ENCODE measurements at places on chromosomes 11 and 22.

DNA sequence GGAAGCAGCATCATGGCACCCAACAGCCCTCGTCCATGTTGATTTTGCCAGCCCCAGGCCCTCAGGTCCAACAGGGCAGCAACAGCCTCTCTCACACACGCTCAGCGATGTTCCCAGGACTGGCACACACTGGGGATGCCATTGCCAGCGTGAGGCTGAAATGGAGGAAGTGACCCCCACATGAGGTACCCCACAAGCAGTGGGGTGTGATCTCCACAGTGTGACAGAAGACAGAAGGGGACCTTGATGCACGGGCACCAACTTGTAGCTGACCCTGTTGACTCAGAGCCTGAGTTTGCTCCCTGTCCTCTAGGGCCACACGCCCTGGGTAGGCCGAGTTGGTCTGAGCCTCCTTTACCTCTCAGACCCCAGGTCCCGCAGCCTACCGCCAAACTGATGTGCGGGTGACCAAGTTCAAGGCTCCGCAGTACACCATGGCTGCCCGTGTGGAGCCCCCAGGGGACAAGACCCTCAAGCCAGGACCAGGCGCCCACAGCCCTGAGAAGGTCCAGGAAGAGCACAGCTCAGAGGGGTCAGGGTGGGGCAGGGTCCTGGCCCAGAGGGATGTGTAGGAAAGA is 6.2 kb downstream of the SCGB1C1 start:
- no peak for DNase-seq

GRCh38 chr11:80054582-80055165 is 613.8 kb upstream of the TENM4 start:
- DNase-seq, result no peak

DNA sequence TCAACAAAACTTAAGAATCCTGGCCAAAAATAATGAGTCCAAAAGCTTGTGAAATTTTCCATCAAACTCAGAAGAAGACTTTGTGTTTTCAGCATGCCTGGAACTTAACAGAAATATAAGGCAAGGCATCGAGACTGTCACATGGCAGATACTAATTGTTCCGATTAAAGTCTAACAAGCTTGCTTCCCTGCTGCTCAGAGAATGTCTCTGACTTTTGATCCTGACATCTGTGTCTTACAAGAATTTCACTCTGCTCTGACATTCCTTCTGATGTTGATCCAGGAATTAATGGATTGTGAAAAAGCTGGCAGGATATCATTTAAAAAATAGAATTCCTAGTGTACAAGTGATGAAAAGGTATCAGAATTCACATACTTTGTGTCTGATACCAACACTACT is 170.2 kb downstream of the DCDC1 start:
- no peak for DNase-seq

DNA sequence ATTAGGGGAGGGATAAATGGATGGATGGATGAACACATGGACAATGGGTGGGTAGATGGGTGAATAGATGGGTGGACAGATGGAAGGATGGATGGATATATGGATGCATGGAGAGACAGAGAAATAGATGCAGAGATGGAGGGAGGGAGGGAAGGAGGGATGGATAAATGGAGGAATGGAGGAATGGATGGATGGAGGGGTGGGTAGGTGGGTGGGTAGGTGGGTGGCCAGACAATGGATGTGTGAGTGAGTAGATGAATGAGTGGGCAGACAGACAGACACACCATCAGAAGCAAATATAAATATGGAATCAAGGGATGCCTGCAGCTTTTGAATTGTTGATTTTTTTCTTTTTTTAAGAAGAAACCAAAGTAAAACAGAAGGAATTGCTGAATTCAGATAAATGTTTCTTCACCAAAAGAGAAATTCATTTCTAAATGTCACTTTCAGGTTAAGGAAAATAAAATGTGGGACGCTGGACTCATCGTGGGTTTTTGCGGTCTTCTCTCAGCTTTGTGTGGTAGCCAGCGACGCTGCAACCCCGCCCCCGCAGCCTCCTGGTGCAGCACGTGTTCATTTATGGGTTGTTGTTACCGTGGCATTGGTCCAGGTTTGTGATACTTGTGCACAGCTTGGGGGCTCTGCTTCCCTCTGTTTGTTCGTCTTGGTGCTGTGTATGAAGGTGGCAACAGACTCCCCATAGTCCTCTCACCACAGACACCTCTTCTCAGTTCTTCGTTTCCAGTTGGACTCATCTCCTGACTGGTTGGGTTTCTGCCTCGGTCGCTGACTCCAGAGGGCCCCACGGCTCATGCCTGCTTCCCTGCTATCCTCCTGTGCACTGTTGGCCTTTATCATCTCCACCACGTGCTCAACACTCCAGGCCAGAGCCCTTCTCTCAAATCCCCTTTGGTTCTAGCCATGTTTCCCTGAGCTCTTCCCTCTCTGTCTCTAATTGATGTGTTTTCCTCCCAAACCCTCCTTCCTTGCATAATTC is 76.4 kb downstream of the CDKN1C start:
- no peak for DNase-seq

- no peak for DNase-seq
Measured at GRCh38 chr11:35511666-35512065, 13.8 kb downstream of the PAMR1 start.

DNA sequence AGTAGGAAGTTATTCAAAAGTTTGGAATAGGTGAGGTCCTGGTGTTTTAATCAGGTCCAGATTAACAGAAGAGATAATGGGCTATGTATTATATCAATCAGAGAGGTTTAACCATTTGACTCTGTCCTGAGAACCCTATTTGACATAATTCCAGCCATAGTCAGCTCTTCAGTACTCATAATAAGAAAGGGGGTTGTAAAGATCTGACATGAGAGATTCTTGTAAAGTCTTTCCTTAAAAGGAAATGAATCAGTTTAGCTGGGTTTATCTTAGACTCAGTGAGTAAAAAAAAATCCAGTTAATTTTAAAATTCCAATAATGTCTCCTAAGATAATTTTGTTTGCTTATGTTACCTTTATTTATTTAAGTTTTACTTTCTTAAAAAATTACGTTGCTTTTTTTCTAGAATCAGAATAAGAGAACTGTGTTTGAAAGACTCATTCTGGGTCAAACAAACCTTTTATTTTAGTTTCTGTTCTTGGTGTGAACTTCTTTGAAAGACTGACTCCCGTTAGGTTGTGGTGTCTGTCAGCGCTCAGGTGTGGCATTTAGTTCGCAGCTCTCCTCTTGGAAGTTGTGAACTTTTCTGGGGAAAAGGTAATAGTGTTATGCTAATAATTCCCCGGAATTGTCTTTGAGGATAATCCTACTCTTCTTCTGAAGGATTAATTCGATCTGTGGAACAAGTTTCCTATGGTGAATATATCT is 20.5 kb downstream of the NUCB2 start:
- no peak for DNase-seq

GRCh38 chr11:95703049-95703448 is 86.5 kb downstream of the FAM76B start:
- DNase-seq, result no peak

- DNase-seq, result no peak
Measured at GRCh38 chr11:12505183-12505582, 127.8 kb downstream of the PARVA start.

GRCh38 chr11:58289266-58289665 is 21.2 kb upstream of the OR10W1 start:
- DNase-seq, result no peak

- no peak for DNase-seq
Measured at GRCh38 chr22:25659413-25659812, 82.6 kb upstream of the MYO18B start.

DNA sequence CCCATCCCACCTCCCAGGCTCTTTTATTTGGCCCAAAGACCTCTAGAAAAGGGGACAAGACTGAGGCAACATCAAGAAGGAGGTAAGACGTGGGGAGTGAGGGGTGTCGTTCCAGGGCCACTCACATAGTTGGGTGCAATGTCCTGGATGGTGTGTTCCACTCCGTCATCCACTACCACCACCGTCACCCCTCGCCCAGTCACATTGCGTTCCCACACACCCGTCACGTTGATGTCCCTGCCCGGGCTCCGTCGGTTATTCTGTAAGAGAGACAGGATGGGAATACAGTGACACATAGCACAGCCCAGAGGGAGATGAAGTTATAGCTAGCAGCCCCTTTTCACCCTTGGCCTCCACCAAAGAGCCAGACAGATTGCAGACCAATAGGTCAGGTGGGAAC is 3.8 kb downstream of the PCSK7 start:
- no peak for DNase-seq

DNA sequence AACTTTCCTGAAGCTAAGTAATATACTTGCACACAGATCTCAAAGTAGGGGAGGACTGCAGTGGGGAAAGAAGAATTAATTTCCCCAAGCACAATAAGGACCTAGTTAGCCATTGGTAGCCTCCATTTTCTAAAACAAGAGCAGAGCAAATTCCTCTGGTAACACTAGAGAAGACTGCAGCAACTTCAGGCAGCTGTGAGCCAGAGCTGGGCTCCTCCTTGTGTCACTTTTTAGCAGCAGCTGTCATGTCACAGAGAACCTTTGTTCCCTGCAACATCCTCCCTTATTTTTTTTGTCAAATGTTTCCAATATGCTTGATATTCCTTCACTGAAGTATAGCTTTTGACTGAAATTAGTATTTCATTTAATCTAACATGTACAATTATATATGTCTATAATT is 54.4 kb downstream of the RRAS2 start:
- DNase-seq, result no peak

DNA sequence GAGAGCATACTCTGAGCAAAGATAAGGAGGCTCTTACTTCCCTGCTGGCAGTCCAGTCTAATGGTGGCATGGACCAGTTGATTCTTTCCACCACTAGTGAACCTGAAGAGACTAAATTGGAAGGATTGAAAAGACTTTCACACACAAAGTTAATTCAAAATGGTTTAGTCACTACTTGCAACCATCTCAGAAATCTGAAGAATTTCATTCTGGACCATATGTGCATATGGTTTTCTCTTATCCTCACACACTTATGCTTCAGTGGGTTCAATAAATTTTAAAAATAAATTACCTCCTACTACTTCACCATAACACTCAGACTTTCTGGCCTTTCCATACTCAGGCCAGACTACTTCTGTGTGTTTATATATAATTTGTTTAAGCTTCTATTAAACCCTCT is 44.7 kb downstream of the CADM1 start:
- no peak for DNase-seq

DNA sequence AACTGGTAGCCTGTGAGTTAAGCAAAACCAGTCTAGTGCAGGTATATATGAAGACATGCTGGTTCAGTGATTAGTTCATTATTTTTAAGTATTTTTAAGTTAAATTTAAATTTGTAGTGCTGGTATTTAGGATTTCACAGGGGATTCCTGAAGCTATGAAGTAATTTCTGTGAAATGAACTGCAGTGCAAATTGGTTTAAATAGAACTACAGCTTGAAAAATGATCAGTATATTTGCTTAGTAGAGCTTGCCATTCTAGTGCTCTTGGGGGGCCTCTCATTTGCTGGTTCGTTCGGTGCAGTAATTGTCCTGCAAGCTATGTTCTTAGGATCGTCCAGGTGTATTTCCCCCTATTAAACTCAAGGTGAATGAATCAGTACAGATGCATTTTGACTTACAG is 13.1 kb downstream of the REXO2 start:
- DNase-seq, result no peak
